Fibroblast of upper back skin (primary cell): ENCODE measurements at places on chromosomes 2 and 18.

- no peak for DNase-seq
Observed at GRCh38 chr2:103165836-103166235, 404.0 kb downstream of the TMEM182 start.

- peak; percentile 51 for DNase-seq
Observed at GRCh38 chr18:56532176-56532840, 106.1 kb downstream of the TXNL1 start.

DNA sequence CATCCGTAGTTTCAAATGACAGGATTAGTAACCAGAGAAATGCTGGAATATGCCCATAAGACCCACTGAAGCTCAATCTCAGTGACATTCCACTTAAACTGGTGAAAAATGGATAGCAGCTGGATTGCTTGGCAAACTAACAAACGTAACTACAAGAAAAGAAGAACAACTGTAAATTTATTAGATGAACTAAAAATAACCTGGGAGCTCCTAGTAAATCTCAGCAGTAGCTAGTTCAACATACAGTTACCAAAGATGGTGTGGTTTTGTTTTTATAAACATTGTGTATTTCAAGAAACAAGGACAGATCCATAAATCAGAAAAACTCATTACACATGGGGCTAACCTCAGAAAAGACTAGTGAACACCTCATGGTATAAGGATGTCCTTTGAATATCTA lies 531.9 kb downstream of the XIRP2 start:
- peak; percentile 16 for DNase-seq

GRCh38 chr2:188573453-188573852 lies 281.8 kb downstream of the GULP1 start:
- DNase-seq, result peak; percentile 11

DNA sequence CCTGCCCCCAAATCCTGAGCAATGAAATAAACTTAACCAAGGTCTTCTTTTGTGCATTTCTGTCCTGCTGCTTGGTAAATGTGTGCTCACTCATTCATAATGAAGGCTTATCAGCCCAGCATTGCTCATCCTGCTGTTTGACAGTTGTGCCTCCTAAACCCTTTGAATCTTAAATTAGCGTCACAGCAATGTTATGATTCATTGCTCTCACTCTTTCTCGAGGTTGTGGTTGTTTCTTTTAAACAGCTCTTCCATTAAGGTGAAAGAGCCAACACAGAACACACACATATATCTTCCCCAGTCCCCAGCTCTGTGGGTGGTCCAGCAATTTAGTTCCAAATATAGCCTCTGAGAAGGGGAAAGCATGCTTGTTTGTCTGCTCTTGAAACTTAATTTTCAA lies 84.0 kb downstream of the EVA1A start:
- peak; percentile 87 for DNase-seq

DNA sequence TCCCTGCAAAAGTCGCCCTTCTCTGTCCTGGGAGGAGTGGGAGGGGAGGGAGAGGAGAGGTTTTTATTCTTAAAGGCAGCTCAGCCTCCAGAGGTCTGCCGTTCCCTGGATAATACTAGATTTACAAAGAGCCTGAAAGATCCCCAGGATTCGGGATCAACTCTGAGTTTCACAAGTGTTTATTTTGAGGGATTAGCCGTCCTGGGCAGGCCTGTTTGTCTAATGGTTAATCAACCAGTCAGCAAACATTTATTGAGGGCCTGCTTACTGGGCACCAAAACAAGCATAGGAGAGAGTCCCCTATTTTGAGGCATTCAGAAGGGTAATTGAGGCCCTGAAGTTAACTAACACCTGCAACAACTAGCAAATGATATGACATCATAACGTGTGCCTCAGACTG lies 152.6 kb upstream of the SLC1A4 start:
- DNase-seq, result no peak

- DNase-seq, result peak; percentile 13
Observed at GRCh38 chr2:198523710-198524109, 719.3 kb downstream of the PLCL1 start.

DNA sequence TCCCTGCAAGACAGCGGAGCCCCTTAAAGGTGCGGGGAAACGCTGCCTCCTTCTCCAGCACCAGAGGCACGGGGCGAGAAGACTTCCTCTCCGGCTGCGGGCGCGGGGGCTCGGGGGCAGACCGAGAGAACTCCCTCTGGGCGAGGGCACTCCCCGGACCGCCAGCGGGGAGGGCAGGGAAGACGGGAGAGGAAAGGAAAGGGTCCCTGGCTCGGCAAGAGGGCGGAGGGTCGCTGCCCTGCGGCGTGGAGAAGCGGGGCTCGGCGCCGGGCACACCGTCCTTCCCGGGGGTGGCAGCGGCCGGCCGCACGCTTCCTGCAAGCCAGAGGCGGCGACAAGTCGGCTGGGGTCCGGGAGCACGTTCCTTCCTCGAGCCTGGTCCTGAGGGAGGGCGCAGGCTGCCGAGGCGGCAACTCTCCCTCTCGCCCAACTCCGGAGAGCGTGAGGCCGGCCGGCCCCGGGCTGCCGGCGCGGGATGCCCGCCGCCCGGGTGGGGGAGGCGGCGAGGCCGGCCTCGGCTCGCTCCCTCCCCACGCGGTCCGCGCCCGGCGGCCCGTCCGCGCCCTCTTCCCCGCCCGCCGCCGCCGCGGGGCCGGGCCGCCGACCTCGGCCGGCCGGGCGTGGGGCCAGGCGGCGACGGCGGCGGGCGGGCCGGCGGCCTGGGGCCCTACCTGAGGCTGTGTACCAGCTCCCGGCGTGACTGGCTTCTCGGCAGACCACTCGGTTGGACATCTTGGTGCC lies 1.1 kb downstream of the MEMO1 start:
- peak; percentile 8 for DNase-seq

GRCh38 chr2:240217431-240218301 lies 77.2 kb upstream of the OTOS start:
- DNase-seq, result no peak

- DNase-seq, result no peak
Observed at GRCh38 chr18:12882453-12883371, 1.3 kb downstream of the PTPN2 start.

DNA sequence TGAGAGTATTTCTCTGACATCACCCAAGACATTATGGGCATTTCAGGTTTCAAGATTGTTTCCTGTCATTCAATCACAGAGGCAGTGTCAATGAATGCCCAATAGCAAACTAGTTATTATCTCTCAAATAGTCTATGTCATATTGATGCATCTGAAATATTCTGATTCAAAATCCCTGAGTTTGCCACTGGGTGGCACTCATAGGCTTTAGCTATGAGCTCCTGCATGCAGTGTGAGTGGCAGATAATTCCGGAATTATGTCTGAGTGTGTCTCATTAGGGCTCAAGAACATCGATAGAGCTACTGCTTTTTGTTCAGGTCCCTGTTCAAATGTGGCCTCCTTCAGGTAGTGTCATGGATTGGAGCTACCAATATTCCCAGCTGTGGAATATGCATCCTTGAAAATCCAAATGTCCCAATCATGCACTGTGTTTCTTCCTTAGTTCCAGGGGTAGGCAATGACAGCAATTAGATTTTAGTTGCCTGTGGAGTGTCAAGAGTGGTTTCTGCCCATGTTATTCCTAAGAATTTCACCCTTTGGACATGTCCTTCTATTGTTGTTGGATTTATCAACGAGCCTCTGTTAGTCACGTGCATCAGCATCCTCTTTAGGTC lies 7.8 kb upstream of the OR6B3 start:
- peak; percentile 48 for DNase-seq

DNA sequence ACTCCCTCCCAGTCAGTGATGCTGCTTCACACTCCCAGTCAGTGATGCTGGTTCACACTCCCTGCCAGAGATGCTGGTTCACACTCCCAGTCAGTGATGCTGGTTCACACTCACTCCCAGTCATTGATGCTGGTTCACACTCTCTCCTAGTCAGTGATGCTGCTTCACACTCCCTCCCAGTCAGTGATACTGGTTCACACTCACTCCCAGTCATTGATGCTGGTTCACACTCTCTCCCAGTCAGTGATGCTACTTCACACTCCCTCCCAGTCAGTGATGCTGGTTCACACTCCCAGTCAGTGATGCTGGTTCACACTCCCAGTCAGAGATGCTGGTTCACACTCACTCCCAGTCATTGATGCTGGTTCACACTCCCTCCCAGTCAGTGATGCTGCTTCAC lies 34.3 kb upstream of the KCNG2 start:
- no peak for DNase-seq

- DNase-seq, result peak; percentile 72
Observed at GRCh38 chr18:36297417-36298125, at the start of gene FHOD3. Gene FHOD3, plus strand, starts transcription at chr18:36297713. Its CDS starts 123 bp downstream, at chr18:36297836.

DNA sequence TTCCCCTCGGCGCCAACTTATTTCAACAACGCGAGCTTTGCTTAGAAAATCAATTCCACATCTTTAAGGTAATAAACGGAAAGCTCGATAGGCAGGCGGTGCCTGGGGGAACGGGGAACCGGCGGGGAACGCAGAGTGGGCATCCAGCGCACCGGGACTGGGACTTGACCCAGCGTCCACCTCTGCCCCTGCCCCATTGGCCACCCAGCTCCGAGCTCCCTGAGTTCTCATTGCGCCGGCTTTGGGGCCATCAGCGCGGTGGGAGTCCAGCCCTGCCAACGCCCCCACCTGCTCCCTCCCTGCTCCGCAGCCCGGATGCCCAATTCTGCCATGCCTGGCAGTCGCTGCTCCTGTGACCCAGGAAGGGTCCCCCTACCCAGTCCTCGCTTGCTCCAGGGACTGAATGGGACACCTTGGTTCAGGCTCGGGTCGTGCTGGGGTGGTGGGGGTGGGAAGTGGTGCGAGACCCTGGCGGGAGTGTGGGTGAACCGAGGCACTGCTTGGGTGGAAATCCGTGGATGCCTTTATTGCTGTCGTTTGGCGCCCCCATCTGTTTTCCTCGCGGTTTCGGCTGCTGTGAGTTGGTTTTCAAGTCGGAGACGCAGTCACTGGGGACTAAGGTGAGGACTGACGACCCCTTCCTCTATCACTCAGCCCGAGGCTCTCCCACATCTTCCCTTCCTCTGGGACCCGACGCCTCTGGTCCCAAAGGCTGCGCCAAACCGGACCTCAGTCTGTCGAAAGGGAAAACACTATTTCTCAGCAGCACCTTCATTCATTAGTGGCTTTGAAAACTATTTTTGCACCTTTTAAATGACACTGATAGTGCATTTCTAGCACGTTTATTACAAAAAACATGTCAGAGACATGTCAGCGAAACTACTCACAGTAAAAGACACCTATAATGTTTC lies 2.4 kb upstream of the EVX2 start:
- DNase-seq, result peak; percentile 34

DNA sequence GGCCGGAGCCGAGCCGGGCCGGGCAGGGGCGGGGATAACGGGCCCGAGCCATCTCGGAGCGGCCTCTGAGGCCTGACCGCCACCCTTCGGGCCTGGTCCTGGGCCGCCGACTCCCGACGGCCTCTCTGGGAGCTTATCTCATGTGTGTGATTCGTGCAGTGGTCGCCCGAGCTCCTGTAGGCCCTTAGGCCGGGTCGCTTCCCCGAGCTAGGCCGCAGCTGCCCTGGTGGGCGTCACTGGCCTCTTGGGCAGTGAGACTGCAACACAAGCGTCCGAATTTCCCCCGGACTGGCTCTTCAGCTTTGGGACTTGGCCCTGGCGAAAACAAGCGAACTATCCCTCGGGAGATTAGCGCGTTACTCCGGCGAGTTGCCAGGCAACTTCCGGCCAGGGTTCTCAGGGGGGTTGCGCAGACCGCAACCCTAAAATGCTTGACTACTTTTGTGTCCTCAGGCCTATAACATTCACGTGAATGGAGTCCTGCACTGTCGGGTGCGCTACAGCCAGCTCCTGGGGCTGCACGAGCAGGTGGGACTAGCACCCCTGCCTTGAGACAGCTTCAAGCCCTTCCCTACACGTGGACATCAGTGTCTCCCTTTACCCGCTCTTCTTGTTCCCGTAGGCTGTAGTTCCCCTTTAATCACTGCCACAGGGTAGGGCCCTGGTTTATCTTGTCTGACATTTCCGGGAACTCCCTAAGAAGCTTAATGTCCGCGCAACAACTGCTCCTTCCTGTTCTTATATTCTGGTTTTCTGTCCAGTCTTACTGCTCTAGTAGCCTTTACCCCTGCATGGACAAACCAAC lies 602 bp downstream of the SNX17 start:
- DNase-seq, result peak; percentile 46

GRCh38 chr2:231099918-231100317 lies 24.9 kb downstream of the HTR2B start:
- no peak for DNase-seq

DNA sequence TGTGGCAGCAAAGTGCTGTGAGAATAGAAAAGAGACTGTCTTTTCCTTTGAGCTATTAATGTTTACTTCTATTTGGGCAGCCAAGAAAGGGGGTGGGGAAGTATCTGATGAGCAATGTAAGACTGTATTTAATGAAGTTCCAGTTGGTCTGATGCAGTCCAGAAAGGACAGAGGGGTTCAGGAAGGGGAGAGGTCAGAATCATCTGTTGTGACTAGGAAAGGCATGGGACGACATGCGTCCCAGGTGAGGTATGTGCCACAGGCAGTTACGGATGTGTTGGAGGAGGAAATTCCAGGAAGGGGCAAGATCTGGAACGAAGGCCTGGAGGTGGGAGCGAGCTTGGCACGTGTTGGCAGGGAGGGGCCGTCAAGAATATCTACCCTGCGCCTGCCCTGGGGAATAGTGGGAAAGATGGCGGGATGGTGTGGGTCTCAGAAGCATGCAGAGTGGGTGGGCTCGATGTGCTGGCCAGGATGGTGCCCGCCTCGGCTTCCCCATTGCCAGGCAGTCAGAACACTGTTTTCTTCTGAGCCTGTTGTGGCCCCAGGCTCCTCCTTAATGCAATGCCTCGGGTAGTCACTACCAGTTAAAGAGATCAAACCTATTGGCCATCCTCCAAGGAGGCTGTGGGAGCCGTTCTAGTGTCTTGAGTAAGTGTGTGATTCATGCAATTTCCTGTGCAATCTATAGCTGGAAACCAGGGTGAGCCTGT lies 57.8 kb upstream of the TXNDC2 start:
- peak; percentile 99 for DNase-seq

- DNase-seq, result peak; percentile 62
Observed at GRCh38 chr2:14524803-14525080, 107.8 kb upstream of the LRATD1 start.

GRCh38 chr2:103960129-103960513 lies 893.8 kb upstream of the POU3F3 start:
- no peak for DNase-seq

DNA sequence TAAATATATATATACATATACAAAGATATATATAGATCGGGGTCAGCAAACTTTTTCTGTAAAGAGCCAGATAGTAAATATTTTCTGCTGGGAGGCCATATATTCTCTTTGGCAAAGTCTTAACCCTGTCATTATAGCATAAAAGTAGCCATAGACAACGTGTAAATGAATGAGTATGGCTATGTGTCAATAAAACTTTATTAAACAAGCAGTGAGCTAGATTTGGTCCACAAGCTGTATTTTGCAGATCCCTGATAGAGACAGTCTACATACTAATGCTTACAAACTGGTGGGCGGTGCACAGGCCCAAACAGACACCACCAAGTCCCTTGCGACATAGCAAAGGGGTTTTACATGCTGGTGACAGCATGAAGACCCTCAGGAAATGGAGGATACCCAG lies 30.3 kb downstream of the SLC14A2 start:
- no peak for DNase-seq
